ENCODE measurements at places on chromosomes 1 and 21.

- DNase-seq = no peak
These were observed 41.5 kb downstream of the LRRC53 start for GRCh38 chr1:74470936-74471335.

DNA sequence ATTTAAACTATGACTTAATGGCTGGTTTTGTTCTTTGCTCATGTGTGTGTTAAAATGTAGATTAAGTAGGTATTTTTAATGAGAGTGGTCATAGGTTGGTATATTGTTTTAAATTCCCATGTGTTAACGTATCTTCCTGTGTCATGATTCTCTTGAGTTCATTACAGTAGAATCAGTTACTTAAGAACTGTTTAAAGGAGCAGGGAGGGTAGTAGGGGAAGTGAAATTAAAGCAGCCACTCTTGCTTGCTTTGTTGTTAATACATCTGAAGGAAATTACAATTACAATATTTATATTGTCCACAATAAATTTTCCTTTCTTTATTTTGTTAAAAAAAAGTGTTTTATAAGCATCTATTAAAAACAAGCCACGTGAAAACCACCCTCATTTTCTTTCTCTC is 119.2 kb upstream of the KIAA1614 start:
- peak; percentile 33 for DNase-seq

GRCh38 chr1:44661781-44662682 is 12.2 kb downstream of the TMEM53 start:
- DNase-seq = no peak

DNA sequence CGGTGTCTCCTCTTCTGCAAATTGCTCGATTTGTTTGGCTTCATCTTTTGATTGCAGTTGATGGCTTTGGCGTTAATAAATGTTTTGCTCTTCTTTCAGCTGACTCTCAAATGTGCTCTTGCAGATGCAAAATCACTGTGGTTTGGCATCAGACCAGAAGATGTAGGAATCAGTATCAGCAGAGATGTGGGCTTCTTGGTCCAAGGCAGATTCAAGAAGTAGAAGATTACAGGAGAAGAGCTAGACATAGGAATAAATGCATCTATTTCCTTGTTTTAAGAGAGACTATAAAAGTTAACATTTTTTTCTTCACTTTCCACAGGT is 59.8 kb upstream of the BACH1 start:
- peak; percentile 25 for DNase-seq

GRCh38 chr1:235024711-235025421 is 103.8 kb downstream of the TOMM20 start:
- DNase-seq = no peak

- DNase-seq = no peak
These were observed 7.7 kb upstream of the HTR1D start for GRCh38 chr1:23224739-23225648.

DNA sequence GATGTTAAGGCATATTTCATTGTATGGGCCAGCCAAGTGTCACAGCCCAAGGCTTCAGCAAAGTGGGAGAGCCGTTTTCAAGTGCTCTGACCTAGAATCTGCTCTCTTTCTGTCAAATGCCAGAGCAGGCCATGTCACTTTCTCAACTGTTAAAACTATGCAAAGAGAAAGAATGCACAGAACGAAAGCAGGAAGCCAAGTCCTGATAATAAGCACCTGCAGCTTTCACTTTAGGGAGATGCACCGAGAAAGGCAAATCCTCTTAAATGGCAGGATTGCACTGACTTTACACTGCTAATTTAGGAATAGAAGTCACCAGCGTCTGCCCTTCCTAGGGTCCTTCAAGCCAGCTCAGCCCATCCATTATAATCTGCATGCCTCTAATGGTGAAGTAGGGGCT is 49.2 kb upstream of the NTPCR start:
- DNase-seq = no peak

- no peak for DNase-seq
These were observed 1788.1 kb downstream of the BRINP3 start for GRCh38 chr1:188689542-188689941.

DNA sequence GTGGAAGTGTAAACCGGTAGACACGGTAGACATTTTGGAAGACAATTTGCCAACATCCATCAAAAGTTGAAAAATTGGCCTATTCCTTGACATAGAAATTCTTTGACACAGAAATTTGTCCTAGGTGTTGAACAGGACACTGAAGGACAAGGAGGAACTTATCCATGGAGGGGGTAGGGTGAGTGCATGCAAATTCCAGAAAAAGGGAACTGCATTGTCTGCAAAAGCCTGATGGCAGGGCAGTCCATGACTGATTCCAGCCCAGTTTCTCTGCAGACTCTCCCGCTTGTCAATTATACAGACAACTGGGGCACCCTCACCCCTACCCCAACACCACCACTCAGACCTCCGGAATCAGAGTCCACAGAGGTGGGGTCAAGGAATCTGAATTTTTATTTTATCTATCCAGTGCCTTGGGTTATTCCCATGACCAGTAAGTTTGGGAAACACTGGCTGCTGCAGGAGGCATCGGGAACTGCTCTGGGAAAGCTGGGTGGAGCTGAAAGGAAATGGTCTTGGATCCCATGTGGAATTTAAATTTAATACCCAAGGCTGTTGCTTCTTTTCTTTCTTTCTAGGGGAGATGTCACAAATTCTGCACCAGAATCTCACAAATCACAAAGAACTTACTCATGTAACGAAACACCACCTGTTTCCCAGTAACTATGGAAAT is 103.3 kb upstream of the SLC45A1 start:
- no peak for DNase-seq

GRCh38 chr1:161998811-161999210 is 24.9 kb downstream of the OLFML2B start:
- DNase-seq = no peak

- no peak for DNase-seq
These were observed 129.7 kb upstream of the UBE2U start for GRCh38 chr1:64073705-64074104.

DNA sequence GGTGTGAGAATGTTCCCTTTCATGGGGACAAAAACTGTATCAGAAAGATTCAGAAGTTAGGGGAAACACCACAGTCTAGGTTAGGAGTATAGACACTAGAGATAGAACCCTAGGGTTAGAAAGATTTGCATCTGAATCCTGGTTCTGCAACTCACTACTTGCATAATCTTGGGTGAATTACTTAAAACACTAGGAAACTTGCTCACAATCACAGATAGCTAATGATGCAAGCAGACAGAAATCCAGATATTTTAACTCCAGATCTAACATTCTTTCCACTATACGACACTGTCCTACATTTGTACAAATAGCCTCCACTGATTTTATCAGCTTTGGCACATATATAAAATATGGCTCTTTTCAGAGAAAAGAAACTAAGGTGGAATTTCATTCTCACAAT is 30.8 kb upstream of the GLIS1 start:
- no peak for DNase-seq

DNA sequence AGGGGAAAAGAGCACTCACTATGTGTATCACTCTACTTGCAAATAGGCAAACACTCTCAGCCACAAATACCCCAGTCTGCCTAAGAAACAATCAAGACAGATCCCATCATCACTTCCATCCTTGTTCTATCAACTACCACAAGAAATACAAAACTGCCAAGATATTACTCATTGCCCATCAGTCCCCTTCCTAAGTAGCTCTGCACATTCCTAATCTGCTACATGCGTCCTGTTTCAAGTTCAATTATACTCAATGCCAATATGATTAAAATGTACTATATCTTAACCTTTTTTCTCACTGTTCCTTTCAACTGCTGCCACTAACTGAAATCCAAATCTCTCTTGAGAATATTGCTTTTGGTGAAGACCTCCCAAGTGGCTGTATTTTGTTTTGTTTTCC is 1688.4 kb downstream of the PLA2G4A start:
- DNase-seq = no peak

GRCh38 chr1:51520700-51521248 is 1.7 kb upstream of the EPS15 start:
- no peak for DNase-seq

DNA sequence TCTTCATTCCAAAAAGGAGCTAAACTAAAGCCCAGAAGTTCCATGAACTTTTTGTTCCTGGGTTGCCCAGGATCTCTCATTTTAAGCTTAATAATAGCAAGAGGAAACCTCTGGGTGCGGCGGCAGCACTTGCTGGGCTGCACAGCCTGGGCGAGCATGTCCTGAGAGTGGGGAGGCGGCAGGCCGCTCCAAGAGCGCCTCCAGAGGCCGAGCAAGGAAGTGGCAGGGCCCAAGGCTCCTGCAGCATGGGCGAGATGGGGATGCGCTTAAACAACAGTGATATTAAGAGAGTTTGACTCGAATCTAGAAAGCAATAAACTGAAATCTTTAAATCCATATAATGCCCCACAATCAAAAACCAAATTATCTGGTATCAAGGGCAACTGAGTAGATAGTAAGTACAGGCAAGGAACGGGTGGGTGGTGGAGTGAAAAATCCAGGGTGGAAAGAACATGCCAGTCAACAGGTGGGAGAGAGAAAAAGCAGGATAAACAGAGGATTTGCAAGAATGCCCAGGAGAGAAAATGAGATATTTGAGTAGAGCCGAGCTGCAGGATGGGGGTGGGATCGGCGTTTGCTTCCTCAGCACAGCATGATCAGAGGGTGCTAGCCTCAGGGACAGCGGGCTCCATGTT is 14.1 kb upstream of the TNR start:
- peak; percentile 73 for DNase-seq

DNA sequence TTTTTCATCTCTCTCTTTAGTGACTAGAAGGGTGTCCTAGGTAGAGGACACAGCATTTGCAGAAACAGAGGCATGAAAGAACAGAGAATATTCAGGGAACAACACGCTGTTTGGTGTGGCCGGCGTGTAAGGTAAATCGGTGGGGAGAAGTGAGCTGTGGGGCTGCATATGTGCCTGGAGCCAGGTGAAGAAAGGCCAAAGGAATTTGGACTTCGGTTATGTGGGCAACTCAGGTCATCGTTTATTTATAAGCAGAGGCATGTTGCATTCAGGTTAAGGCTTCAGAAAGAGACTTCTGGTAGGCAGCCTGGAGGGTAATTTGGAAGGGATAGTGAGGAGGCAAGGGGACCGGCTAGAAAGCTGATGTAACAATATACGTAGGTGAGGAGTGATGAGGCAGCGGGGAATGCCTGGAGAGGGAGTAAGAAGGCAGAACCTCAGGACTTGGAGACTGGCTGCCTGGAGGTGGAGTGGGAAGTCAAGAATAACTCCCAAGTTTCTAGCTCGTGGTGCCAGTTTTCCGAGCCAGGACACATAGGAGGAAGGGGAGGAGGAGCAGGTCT is 64.1 kb upstream of the ACOT11 start:
- no peak for DNase-seq

- no peak for DNase-seq
These were observed 35.4 kb downstream of the WNT2B start for GRCh38 chr1:112544011-112544688.

GRCh38 chr21:45098867-45099266 is 24.5 kb downstream of the ADARB1 start:
- DNase-seq = peak; percentile 46

- DNase-seq = no peak
These were observed 29.0 kb downstream of the SPATA6 start for GRCh38 chr1:48442864-48443619.

DNA sequence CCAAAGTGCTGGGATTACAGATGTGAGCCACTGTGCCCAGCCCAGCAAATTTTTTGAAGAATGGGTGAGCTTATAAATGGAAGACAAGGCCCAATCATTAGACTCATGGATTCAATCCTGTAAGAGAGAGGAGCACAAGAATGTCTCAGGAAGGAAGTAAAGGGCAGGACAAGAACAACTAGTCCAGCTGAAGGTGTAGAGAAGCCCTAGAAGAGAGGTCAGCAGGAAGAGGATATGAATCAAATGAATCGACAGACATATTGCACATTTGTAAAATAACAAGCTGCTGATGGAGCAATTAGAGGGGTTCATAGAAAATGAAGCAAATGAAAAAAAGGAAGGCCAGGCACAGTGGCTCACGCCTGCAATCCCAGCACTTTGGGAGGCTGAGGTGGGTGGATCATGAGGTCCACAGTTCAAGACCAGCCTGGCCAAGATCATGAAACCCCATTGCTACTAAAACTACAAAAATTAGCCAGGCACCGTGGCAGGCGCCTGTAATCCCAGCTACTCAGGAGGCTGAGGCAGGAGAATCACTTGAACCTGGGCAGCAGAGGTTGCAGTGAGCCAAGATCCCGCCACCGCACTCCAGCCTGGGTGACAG is 74.9 kb downstream of the MIS18A start:
- no peak for DNase-seq

DNA sequence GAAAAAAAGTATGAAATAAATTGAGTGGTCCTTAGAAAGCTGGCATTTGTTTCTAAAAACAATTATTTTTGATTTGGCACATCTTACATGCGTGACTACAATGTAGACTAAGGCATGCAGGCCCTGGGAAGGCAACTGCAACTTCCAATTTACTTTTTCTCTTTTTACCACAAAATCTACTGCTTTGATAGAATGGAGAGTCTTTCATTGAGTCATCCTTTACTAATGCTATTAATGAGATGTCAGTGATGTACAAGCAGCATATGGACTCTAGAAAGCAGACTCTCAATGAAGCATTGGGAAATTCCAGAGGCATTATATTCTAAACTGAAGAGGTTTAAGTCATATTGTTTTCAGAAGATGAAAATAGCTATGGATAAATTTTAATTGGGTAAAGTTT is 29.6 kb upstream of the PRRX1 start:
- no peak for DNase-seq

- no peak for DNase-seq
These were observed 267.3 kb downstream of the LTN1 start for GRCh38 chr21:28725396-28725795.

DNA sequence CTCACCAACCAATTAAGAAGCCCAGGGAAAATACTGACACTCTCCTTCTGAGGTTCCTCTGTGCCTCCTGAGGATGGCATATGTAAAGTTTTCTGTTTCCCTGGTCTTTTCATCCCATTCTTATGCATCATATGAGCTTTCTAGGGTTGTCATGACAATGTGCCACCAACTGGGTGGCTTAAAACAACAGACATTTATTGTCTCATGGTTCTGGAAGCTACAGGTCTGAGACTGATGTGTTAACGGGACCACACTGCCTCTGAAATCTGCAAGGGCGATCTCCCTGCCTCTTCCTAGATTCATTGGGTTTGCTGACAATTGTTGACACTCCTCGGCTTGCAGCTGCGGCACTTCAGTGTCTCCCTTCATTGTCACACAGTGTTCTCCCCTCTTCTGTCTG is 308.4 kb downstream of the RGS7 start:
- DNase-seq = no peak

DNA sequence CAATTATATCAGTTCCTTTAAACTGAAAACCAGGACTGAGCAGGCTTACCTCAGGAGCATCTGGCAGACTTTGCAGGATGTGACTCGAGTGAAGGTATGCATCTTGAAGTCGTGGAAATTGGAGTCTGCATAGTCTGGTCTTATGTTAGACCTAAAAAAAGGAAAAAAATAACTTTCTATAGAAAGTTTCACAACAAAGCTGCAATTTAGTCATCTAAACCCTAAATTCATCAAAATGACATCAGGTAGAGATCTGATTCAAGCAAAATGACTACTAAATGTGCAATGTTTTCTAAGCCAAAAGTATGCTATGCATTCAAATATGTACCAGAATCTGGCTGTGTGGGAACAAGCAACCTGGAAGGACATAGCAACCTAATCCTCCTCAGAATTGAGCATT is 260.1 kb downstream of the VAV3 start:
- DNase-seq = no peak

GRCh38 chr1:208150833-208151458 is 93.2 kb downstream of the PLXNA2 start:
- DNase-seq = no peak

GRCh38 chr1:5161372-5161771 is 507.0 kb downstream of the AJAP1 start:
- DNase-seq = no peak

GRCh38 chr1:50278410-50278809 is 144.8 kb downstream of the DMRTA2 start:
- no peak for DNase-seq

Data from NAMALWA (cell line).